Stimulated activated CD4-positive, alpha-beta T cell treated with anti-CD3 and anti-CD28 coated beads, Interleukin-12 subunit alpha, Interleukin-12 subunit beta, amount 100 ng/mL, for 48 hours (primary cell): ENCODE measurements at places on chromosomes 11 and 22.

GRCh38 chr22:37843741-37844089 is 419 bp downstream of the ANKRD54 start:
- DNase-seq, result no peak

DNA sequence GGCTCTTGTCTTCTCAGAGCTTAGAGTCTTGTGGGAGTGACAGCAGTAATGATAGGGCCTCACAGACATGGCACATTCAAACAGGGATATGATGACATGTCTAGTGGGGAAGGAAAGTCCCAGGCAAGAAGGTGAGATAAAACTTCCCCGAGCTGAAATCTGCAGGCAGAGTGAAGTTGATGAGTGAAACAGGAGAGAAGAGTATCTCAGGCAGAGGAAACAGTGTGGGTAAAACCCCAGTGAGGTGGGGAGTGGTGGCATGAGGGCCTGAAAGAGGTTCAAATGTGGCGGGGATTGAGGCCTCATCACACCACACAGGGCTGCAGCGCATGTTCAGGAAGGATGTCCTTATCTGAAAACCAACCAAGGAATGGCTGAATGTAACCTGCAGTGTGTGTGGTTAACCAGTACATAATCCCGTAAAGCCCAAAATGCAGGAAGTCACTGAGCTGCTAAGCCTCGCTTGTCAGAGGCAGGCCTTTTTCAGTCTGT is 153.8 kb upstream of the E2F8 start:
- no peak for DNase-seq

- no peak for DNase-seq
These were observed 8.5 kb downstream of the PAX6 start for GRCh38 chr11:31802609-31802989.

DNA sequence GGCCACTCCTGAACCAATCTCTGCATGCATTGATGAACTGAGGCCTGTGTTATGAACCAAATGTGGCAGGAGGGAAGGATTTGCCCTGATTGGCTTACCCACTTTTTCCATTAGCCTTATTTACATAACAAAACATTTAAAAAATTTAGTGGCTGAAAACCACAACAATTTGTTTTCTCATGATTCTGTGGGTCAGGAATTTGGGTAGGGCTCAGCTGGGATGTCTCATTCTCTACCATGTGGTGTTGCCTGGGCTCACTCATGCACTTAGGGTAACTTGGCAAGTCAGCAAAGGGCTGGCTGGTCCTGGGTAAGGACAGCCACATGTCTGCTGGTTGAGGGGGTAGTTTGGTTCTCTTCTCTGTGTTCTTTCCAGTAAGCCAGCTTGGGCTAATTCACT is 35.1 kb upstream of the CYP2R1 start:
- DNase-seq, result no peak

DNA sequence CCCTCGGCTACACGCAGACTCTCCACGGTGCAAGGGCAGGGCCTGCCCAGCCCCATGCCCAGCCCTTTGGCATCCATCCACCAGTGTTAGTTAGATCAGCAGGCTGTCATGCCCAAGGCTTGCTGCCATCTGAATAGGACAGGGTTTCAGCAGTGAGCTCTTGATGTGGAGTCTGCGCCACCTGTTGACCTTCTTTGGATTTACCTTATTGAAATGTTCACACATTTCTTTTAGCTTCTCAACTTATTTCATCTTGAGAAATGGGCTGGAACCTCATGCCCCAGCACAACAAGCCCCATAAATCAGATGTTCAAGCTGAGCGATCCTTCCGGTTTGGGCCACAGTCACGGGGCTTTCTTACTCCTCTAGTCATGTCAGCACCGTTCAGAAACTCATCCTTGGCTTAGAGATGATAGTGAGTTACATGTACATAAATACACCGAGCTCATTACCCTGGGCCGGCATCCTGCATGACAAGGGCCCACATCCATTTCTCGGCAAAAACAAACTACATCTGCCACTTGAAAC is 61.7 kb downstream of the PARVB start:
- no peak for DNase-seq

DNA sequence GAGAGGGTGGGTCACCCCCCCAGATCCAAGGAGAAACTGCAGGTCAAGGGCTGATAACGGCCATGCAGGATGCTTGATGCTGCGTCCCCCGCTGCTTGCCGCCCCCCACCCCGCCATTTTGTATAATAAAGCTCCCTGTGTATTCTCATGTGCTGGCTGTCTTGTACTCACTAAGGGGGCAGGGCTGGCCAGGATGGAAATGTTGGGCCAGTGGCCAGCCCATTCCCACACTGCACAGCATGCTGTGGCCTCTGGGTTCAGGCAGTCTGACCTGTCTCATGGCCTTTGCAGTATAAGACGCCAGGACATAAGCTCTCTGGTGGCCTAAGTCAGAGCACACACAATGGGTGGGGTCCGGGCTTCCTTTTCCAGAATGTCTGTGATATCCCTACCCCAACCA is 421 bp upstream of the PRR33 start:
- DNase-seq, result no peak

DNA sequence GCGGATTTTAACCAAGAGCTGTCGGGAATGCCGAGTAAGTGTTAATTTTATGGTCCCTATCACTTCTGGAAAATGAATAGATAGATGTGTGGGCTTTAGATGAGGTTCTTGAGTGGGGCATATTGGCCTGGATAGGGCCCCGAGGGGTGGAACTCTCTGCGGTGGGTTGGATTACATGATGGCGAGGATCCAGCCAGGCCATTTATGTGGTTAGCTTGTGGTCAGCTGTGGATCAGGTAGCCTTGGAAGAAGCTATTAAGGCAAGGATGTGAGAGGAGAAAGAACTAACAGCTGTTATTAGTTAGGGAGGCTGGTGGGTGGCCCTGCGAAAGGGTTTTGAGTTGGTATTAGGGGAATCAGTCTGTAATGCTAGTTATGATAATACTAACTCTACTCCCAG is 268.4 kb downstream of the NELL1 start:
- no peak for DNase-seq

DNA sequence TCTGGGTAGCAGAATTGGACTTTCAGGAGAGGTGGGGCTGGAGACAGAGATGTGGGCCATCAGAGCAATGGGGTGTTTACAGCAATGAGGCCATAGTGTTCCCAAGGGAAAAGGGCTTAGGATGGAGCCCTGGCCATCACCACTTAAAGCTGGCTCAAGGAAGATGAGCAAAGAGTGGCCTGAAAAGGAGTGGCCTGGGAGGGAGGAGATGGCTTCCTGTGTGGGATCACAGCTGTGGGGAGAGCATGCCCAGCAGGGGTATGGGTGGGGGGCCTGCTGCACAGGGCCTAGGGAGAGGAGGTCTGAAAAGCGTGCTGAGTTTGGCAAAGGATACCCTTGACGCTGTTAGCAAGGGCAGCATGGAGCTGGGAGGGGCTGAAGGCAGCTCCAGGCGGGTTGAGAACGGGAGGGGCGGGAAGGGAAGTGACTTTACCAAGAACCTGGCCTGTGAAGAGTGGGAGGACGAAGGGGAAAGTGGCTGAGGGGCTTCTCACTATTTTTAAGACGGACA is 13.9 kb downstream of the LRRC32 start:
- no peak for DNase-seq

DNA sequence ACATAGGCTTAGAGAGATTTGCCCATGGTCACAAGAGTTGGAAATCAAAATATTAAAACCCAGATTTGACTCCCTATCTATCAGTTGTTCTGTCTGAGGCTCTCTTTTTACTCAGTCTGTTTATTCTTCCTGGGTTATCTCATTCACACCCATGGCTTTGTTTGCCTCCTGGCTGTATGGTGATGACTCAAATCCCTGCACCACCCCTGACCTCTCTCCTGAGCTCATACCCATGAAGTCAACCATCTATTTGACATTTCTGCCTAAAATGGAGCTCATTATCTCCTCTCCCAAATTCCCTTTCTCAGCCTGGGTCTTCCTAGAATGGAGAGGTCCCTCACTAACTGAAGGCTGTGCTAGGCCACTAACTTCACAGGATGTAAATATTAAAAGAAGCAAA is 27.8 kb upstream of the CCDC134 start:
- DNase-seq, result no peak

DNA sequence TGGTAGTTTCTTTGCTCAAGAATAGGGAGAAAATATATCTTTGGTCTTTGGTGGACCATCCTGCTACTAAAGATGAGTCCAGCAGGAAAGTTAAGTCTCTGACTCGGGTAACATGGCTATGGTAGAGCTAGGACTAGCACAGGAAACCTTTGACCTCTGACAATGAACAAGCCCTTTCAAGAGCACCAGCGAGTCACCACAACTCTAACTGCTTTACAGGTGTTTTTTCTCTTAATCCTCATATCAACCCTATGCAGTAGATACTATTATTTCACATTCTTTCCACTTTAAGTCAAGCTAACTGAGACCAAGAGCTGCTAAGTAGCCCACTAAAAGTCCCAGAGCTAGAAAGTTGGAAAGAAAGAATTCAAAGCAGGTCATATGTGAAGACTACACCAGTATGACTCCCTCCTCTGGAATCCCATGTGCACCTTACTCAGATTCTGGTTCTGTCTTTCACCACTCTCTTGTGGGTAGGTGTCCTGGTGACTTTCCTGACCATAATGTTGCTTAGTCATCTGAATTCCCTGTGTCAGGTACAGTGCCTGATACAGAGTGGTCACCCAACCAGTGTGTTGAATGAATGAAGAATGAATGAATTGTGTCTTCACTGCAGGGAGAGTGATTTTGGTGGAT is 53.8 kb upstream of the ME3 start:
- no peak for DNase-seq

DNA sequence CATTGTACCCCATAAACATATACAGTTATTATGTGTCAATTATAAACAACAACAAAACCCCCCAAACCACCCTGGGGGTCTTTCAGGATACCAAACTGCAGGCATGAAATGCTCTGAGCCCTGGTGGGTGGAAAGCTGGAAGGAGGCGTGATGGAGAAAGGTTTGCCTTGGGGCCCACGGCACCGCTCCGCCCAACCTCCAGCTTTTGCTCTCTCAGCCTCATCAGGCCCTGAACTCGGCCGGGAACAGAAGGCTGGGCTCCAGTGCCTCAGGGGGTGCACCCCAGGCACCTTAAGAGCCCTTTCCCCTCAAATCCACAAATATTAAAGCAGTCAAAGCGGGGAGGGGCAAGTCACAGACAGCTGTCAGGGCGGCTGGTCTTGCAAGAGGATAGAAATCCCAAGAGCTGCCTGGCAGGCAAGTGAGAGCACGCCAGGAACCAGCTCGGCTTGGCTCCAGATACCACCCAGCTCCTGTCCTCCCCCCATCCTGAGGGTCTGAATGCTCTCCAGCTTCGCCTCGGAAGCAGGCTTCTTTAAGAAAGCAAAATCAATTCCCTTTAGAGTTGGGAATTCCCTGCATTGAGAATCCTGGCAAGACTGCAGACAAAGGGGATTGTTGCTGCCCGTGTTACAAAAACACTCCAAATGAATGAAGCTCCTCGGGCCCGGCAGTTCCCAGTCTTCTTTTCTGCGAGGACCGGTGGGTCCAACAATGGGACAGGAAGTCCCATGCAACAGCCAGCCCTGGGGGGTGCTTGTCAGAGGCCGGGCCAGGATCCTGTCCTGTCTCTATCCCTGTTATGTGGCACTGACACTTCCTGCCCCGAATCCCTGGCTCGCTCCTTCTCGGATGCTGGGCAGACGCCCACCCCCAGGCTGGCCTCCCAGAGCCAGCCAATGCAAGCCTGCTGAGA is 80.8 kb downstream of the NAT10 start:
- no peak for DNase-seq

- DNase-seq, result no peak
These were observed 87.9 kb upstream of the SORL1-AS1 start for GRCh38 chr11:121540627-121541026.

- peak; percentile 62 for DNase-seq
These were observed at the start of gene CDKN1C for GRCh38 chr11:2885678-2886081. CDKN1C (minus strand) TSS chr11:2885775; CDS start chr11:2885456, 319 bp downstream.

DNA sequence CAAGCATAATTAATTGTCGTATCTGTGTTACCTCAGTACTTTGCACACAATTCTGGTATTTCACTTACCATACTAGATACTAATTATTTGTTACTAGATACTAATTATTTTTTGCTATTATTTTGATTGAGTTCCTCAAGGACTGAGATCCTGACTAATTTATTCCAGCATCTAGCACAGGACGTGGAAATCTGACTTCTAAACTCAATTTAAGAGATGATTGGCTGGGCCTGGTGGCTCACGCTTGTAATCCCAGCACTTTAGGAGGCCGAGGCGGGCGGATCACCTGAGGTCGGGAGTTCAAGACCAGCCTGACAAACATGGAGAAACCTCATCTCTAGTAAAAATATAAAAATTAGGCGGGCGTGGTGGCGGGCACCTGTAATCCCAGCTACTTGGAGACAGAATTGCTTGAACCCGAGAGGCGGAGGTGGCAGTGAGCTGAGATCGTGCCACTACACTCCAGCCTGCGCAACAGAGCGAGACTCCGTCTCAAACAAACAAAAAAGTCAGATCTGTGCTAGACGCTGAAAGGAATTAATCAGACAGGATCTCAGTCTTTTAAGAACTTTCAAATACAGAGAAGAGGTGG is 527 bp upstream of the MRPL48 start:
- no peak for DNase-seq

DNA sequence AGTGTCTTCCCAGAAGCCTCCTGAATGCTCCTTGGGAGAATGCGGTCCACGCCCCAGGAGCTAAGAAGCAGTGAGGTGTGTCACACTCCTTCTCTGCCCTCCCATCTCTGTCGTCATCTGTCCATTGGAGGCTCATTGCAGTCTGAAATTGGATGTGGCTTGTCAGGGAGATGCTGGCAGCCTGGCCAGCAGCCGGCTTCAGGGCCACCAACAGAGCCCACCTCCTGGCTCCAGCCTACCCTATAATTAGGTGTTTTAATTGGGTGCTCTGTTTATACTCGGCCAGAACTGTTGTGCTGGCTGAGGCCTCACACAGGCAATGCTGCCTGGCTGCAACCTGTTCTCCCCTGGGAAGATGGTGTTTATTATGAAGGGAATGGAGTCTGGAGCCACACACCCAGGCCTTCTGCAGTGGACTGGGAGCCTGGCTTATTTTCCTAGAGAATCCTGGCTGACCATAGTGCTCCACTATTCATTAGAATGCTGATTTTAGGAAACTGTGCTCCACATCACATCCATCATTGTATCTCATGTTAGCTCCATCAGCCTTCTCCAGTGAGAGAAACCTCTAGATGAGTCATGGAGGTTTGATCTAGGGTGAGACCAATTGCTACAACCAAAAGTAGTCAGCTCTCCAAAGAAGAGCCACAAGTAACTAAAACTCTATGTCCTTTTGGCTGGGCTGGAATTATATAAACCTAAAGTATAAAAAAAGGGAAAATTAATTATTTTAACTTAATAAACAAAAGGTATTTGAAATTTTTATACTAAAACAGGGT is 86.8 kb upstream of the CRTAM start:
- DNase-seq, result no peak
